ENCODE measurements at places on chromosomes 7 and 10. TPM values are rescaled to one million over a fixed set of nuclear protein-coding genes. Genes with fewer than 3 reads are reported as not detected.

Gene NKX1-2
- total RNA-seq: not detected

Gene RSPH10B
- total RNA-seq: 0.63 TPM

Gene TBX20
- total RNA-seq: 4.3 TPM

Gene SLC39A12
- total RNA-seq: not detected

Gene PRF1
- not detected for total RNA-seq

Gene MYPN
- 2.3 TPM for total RNA-seq

Gene PRDX3
- total RNA-seq: 187 TPM

Gene DNAH11
- 0.92 TPM for total RNA-seq

Gene NEUROD6
- total RNA-seq: not detected

Gene MKLN1
- 43.2 TPM for total RNA-seq

Gene PAPOLB
- total RNA-seq: 0.07 TPM

Gene INHBA
- 67.4 TPM for total RNA-seq

Gene SORCS1
- not detected for total RNA-seq

Gene ZDHHC16
- total RNA-seq: 42.0 TPM

Gene MKRN1
- total RNA-seq: 76.5 TPM

Gene RELN
- 200 TPM for total RNA-seq
